ENCODE measurements at places on chromosomes 11 and 22.

- no peak for DNase-seq
These were observed 3.9 kb downstream of the RHOG start for GRCh38 chr11:3836903-3837302.

DNA sequence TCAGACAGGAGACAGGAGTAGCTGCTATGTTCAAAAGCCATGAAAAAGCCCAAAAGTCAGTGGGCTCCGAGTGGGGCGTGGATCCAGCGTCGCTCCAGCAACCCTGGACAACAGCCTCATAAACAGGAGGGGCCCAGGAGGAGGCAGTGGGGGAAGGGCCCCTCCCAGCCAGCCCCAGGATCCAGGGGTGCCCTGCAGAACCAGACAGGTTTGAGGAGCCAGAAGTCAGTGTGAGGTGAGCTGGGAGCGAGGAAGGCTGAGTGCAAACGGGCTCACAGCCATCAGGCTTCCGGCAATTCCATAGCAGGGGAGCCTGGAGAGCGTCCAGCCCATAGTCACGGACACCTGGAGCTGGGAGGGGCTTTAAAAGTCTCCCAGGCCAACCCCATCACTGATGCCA is 217.7 kb downstream of the MN1 start:
- DNase-seq = no peak

GRCh38 chr11:134696455-134696854 is 284.4 kb upstream of the B3GAT1 start:
- DNase-seq = no peak

- DNase-seq = no peak
These were observed 59.9 kb downstream of the SLC1A2 start for GRCh38 chr11:35359321-35360054.

- DNase-seq = no peak
These were observed 34.6 kb downstream of the CSNK2A3 start for GRCh38 chr11:11318461-11318860.

DNA sequence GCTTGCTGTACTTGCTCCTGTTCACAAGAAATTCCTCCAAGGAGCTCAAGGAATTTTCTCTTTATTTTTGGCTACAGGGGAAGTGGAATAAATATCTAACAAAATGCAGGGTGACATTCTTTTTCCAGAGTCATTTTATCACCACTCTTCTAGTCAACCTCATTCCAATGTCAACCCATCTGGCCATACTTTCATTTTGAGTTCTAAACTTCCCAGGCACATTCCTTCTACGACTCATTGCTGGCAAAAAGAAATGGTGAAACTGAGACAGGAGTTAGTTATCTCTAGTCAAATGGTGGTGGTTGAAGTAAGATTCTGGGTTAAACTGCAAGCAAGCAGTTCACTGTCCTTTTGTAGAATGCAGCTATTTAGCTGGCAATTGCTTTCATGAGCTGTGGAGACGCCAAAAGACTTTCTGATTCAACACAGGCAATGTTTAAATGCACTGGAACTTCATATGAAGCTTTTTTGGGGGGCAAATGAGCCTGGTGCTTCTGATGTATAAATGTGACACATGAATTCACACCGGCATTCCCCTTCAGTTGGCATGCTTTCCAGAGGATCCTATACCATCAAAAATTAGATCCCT is 304.6 kb downstream of the CADM1 start:
- DNase-seq = no peak

- no peak for DNase-seq
These were observed 83.7 kb downstream of the CACNG2 start for GRCh38 chr22:36619797-36620399.

DNA sequence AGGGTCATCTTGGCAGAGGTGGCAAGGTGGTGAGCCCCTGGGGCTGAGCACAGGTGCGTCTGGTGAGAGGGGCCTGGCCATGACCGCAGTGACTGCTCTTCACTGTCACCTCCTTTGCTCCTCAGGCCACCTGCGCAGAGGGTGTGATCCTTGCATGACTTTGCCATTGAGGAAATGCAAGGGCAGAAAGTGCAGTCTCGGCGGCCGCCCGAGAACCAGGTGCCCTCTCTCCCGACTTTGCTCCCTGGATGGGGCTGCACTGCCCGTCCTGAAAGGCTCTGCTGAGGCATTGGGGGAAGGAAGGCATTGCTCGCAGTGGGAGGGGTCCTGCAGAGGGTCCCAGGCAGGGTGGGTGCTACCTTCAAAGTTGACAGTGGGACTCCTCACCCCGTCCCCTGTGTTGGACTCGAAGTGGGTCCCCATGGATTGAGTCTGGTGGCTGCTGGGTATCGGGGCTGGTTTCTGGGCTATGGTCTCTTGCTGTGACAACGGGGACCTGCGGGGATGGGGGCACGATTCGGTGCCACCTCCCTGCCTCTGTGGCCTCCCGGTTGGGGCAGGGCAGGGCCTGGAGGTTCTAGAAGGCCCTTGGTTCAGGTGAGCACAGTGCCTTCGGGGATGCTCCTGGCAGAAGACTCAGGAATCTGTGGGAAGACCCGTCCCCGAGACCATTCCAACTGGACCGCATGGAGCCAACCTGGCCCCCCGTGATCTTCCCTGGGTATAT is 1239.4 kb downstream of the BRD1 start:
- DNase-seq = no peak
